ENCODE measurements at places on chromosomes 5 and 9.

- DNase-seq, result no peak
These were observed 6.4 kb upstream of the EGR1 start for GRCh38 chr5:138458856-138459255.

DNA sequence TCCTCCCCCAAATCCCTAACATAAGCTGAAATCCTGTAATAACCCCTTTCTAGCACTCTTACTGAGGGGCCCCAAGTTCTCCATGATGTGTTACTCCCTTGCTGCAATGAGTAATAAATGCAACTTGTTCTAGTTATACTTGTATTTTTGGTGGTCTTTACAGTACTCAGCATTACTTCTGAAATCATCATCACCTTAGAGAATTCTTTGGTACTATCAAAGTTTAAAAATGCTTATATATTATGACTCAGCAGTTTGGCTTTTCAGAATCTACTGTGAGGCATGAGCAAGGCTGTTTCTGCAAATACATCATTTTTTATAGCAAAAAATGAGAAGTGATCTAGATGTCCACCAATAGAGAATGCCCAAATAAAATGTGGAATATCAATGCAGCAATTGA lies 20.7 kb upstream of the ROPN1L start:
- no peak for DNase-seq

- no peak for DNase-seq
These were observed 122.8 kb upstream of the PITX1 start for GRCh38 chr5:135156715-135157404.

DNA sequence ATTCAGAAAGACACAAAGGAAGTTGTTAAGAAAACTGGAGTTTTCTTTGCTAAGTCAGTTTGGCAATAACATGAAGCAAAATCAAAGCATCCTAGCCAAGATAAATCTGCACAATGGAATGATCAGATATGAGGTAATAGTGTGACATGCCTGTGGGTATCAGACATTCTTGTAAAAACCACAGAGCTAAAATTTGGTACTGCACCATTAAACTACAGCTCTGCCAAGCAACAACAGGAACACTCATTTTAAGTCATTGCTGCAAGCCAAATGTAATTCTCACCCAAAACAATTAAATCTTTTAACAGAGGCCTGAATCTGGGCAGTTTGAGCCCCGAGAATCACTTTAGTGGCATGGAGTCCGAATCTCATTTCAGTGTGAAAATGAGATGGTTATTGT lies 96.6 kb downstream of the VCAN start:
- no peak for DNase-seq

DNA sequence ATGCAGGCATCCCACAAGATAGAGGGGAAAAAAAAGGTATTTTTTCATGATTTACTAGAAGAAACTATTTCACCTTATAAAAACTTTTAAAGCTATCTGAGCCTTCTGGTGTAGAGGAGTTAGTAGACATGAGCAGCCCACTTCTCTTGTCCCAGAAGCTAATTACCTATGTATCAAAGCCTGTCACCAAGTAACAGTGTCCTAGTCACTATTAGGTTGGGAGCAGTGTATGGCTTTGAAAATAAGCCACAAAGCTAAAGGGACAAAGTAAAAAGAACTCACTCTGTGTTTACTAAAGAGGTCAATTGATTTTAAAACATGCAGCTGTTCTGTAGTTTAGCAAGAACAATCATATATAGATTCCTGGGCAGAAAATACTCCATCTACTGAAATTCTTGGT lies 1286.1 kb downstream of the PTPRD start:
- DNase-seq, result no peak

- DNase-seq, result no peak
These were observed 15.8 kb downstream of the GABRB2 start for GRCh38 chr5:161530700-161531099.

GRCh38 chr9:124272979-124273378 lies 15.2 kb downstream of the NEK6 start:
- DNase-seq, result no peak

DNA sequence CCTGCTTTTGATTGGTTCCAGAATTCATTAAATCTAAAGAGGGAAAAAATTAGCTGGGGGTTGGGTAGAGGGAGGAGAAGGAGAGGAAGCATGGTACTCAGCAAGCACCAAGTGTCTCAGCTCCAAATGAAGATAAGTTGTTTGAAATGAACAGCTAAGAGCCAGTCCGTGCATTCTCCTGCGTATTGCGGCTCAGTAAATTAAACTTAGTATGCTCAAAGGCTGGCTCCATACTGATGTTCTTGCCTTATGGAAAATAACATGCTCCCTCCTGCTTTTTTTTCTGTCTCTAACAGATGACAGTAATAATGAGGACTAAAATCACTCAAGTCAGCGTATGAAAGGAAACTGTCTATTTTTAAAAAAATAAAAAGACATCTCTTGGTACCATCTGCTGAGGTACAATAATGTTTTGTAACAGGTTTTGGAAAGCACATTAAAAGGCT lies 161.0 kb downstream of the SPATA31D1 start:
- DNase-seq, result no peak

DNA sequence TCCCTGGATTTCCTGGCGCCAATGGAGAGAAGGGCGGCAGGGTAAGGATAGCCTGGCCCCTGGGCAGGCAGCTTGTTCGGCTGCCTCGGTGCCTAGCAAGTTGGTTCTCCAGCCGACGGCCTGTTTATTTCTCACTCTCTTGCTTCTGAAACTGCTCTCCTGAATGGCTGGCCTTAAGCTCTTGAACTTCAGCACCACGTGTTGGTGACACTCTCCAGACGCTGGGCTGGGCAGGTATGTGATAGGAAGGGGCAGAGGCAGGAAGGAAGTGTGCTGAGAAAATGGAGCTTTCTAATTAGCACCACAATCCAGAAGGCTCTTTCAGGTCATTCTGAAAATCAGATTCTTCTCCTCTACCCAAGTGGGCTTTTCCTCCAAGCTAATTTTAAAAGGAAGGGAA lies 91.4 kb upstream of the FCN2 start:
- DNase-seq, result no peak

GRCh38 chr9:132239518-132239917 lies 77.7 kb downstream of the NTNG2 start:
- DNase-seq, result no peak

GRCh38 chr9:76886318-76886717 lies 19.6 kb downstream of the PRUNE2 start:
- no peak for DNase-seq

DNA sequence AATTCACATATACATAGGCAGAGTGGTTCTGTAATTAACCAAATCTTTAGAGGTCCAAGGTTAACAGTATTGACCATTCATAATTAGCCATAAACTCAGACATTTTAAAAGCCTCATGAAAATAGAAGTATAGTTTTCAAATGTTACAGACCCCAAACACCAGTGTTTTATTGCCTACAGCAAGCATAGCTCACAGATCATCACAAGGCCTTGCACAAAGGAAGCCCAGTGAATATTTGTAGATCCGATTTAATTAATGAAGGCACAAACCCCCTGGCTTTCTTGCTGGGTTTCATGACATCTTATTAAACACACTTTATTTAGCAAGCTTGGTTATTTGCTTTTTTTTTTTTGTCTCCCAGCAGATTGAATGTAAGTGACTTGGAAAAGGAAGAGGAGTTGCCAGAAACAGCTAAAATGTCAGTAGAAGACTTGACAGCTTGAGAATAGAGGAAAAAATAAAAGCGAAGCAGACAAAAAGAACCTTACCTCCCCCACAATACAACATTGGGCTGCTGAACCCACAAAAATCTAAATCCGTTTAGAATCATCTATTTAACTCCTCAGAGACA lies 283.9 kb upstream of the TNC start:
- DNase-seq, result no peak

DNA sequence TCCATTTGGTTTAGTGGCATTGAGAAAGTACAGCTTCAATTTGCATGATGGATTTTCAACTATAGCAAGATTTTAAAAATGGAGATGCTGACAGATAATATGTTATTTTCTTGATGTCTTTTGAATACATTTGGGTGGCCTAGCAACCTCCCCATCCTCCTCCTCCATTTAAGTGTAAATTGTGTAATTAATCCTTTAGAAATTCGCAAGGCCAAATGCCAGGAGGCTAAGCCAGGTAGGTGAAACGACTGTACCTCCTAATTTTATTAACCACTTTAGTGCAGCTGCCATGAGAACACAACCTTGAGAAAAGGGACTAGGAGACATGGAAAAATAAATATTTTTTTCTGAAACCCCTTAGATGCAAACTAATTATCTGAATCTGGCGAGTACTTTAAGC lies 248.8 kb downstream of the MRPS30 start:
- no peak for DNase-seq

DNA sequence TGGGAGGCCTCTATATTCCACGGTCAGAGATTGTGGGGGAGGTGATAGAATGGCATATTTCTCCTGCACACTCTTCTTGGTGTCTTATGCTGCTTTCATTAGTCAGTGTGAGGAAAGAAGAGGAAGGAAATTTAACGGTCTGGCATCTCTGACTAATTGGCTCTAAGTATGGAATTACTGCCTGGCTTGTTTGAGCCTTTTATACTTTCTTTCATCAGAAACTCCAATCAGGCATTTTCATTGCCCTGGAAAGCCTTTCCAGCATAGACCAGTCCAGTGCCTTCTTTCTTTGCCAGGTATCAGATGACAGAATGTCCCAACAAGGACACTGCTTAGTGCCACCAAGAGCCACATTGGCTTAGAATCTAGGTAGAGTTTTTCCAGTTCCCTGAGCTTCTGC lies 30.2 kb downstream of the CYSTM1 start:
- no peak for DNase-seq

- no peak for DNase-seq
These were observed 12.9 kb downstream of the CCT5 start for GRCh38 chr5:10262995-10263394.

DNA sequence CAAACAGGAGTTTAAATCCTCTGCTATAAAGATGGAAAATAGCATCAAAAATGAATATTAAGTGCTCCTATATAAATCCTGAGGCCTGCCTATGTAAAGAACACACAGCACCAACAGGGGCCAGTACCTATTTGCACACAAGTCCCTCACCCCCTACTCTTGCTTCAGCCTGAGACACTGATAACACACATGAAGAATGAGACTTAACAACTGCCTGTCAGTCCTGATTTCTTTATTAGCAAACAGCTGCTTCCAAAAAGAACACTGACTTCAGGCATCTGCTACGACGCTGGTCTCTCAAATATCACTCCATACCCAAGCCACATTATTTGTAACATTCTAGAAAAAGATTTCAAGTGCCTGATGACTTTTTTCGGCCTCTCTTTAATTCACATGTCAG lies 55.5 kb downstream of the MYO10 start:
- DNase-seq, result no peak

- DNase-seq, result no peak
These were observed 7.5 kb upstream of the REEP5 start for GRCh38 chr5:112929336-112930081.

- no peak for DNase-seq
These were observed 617 bp downstream of the SLC9A3 start for GRCh38 chr5:523441-524222.

DNA sequence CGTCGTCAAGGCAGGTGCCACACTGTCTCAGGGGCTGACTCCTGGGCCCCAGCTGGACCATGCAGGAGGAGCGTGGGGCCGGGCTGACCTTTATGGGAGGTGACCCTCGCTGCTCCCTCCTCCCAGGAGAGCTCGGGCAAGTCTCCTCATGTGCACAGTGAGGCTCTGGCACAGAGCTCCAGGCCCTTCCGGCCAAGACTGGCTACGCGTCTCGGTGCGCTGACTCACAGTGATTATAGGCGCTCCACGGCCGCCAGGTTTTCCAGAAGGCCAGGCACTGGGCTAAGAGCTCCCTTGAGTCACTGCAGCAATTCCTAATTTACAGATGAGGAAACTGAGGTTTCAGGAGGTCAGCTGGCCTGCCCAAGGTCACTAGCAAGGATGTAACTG lies 47.4 kb downstream of the VAV2 start:
- DNase-seq, result no peak

GRCh38 chr5:132889501-132889900 lies 16.0 kb downstream of the LEAP2 start:
- DNase-seq, result no peak

DNA sequence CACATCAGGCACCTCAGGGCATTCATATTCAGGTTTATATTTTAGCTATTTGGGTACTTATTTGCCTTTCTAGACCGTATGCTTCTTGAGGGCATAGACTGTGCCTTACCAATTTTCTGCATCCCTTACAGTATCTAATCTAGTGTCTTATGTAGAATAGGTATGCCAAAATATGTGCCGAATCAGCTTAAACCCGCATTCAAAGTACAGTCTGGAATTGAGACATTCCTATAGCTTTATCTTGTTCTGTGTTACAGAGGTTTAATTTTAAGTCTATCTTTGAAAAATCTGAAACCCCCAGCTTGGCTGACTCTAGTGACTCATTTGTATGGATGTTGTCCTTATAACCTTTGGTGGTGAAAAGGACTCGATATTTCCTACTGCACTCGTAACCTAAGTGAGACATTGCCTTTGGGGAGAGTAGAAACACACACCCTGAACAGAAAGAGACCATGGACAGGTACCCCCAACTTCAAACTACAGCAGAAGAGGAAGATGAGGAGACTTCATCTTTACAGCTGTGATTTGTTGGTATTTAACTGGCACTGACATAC lies 27.0 kb upstream of the TMOD1 start:
- no peak for DNase-seq

GRCh38 chr9:112186695-112187094 lies 11.6 kb upstream of the SUSD1 start:
- DNase-seq, result no peak

- no peak for DNase-seq
These were observed 36.7 kb upstream of the GABBR2 start for GRCh38 chr9:98745470-98745869.

DNA sequence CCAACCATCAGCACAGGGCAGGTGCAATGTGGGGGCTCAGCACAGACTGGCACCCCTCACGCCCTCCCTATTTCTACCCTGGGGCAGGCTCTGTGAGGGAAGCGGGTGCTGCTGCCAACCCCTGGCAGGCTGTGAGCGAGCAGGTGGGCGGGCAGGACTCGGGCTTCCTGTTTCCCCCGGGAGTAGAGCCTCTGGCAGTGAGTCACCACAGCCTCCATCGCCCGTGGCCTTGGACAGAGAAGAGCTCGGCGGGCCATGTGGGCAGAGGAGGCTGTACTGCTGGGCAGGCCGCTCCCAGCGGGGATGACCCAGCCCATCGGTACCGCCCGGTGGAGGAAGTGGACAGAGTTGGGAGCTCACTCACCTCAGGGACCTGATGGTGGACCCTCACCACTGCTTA lies 16.6 kb downstream of the KCNT1 start:
- DNase-seq, result no peak

DNA sequence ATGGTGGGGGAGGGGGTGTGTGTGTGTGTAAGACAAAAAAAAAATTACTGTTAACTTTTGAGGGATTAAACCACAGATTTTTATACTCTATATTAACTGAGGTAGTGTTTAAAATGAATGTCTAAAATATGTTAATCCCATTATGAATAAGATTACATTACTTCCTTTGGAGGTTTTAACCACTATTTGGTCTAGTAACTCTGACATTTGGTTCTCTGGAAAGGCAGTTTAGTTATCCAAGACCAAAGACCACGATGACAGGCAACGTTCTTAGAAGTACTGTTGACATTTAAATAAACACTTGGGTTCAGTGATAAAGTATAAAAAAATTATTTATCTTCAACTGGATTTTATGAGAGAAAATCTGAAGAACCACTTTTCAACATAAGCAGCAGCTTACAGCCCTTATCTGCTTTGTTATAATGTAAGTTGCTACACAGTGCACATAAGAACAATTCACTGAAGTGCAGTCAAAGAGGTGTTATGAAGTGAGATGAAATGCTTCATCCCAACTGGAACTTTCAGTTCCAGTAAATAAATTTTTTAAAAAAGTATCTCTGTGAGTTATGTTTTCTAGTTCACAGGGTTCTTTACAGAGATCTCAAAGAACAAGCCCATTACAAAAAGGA lies 94.5 kb downstream of the OSMR start:
- DNase-seq, result no peak
